ENCODE measurements at places on chromosomes 7 and 10. TPM values are rescaled to one million over a fixed set of nuclear protein-coding genes. Genes with fewer than 3 reads are reported as not detected.

The MRLN gene
- total RNA-seq: not detected

The KIF20B gene
- 5.7 TPM for total RNA-seq

The HOXA6 gene
- total RNA-seq: 7.5 TPM

The SERPINE1 gene
- 3.7 TPM for total RNA-seq

The FAM24B gene
- total RNA-seq: 5.7 TPM

The NRCAM gene
- 3.1 TPM for total RNA-seq

The SFMBT2 gene
- total RNA-seq: 12.2 TPM

The TRIM74 gene
- 1.7 TPM for total RNA-seq

The UPK3B gene
- 13.5 TPM for total RNA-seq

The SEMA3A gene
- 1.6 TPM for total RNA-seq

The FRAT1 gene
- 20.1 TPM for total RNA-seq

All from prostate gland (tissue), 2 donors.